ENCODE measurements at places on chromosomes 12 and 14.
A peak's percentile ranks its signal among the peaks of the same experiment; 100 is the strongest.

- DNase-seq: peak; percentile 71
These were observed at the start of gene PITPNM2 for GRCh38 chr12:123150744-123151456. Gene PITPNM2, minus strand, starts transcription at chr12:123151090. Its CDS starts 116,500 bp downstream, at chr12:123034590.

- DNase-seq: no peak
These were observed 3.5 kb downstream of the RAB15 start for GRCh38 chr14:64968651-64969050.

DNA sequence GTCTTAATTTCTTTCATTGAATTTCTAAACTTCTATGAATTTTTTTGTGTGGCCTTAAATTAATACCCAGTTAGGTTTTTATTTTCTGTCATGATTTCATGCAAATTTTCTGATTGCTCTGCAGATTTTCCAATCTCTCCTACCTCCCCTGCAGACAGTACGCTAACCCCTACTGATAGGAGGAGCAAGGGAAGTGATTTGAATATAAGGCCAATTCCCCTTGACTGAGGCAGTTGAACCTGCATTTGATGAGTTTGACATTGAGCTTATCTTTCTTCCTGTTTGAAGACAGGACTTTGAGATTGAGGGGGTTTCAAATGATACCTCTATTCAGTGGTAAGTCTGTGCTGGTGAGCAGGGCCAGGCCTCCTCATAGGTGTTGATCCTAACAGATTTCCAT lies 74.6 kb downstream of the SNAPC1 start:
- no peak for DNase-seq

DNA sequence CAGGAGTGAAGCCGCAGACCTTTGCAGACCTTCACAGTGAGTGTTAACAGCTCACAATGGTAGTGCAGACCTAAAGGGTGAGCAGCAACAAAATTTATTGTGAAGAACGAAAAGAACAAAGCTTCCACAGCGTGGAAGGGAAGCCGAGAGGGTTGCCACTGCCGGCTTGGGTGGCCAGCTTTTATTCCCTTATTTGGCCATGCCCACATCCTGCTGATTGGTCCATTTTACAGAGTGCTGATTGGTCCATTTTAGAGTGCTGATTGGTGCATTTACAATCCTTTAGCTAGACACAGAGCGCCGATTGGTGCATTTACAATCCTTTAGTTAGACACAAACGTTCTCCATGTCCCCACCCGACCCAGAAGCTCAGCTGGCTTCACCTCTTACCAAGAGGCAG lies 35.5 kb downstream of the MAPK1IP1L start:
- DNase-seq: no peak

DNA sequence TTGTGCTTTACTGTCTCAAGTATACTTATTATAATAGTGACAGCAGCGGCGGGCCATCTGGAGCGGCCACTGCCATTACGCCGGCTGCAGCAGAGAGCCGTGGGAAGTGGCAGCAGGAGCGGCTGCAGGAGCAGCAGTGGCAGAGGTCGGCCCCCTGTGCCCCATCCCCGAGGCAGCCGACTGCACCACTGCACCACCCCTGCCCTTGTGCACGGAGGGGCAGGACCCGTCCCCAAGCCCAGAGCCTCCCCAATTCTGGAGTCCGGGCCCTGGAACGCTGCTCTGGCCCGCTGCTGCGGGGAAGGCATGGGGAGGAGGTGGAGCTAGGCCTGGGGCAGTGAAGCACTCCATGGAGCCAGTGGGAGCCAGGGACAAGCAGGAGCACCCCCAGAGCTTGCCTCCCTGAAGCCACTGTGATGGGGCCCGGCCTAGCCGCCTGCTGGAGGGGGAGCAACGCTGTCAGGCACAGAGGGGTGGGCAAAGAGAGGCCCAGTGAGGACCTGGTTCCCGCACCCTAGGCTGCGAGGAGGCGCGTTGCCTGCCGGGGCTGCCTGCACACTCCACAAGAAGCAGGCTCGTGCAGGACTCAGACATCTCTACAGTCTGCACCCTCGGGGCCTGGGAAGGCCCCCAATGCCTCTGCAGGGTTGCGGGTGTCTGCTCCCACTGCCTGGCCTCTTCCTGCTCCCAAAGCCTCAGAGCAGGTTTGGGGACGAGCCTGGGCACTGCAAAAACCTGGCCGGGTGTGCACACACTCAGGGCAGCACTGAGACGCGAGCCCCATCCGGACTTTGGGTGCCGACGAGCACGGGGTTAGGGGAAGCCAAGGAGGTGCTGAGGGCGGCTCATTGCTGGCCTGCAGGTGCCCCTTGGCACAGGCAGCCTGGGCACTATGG lies 74.2 kb upstream of the RASSF8 start:
- DNase-seq: no peak

GRCh38 chr14:105908481-105908911 lies 382.1 kb downstream of the TMEM121 start:
- no peak for DNase-seq

DNA sequence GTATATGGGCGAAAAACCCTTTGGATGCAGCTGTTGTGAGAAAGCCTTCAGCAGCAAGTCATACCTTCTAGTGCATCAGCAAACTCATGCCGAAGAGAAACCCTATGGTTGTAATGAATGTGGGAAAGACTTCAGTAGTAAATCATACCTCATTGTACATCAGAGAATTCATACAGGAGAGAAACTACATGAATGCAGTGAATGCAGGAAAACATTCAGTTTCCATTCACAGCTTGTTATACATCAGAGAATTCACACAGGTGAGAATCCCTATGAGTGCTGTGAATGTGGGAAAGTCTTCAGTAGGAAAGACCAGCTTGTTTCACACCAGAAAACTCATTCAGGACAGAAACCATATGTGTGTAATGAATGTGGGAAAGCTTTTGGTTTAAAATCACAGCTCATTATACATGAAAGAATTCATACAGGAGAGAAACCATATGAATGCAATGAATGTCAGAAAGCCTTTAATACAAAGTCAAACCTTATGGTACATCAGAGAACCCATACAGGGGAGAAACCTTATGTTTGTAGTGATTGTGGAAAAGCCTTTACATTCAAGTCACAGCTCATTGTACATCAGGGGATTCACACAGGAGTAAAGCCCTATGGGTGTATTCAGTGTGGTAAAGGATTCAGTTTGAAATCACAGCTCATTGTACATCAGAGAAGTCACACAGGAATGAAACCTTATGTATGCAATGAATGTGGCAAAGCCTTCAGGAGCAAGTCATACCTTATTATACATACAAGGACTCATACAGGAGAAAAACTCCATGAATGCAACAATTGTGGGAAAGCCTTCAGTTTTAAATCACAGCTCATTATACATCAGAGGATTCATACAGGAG lies 21.4 kb downstream of the ZNF268 start:
- no peak for DNase-seq

DNA sequence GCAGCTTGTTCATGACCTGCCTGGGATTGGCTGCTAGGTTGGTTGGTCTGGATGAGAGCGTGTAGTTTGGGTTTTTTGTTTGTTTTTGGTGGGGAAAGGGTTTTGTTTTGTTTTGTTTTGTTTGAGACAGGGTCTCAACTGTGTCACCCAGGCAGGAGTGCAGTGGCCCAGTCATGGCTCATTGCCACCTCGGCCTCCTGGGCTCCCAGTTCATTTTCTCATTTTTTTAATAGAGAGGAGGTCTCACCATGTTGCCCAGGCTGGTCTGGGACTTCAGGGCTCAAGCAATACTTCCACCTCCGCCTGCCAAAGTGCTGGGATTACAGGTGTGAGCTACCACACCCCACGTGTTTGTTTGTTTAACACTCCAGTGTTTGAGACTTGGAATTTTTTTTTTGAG lies 3.8 kb downstream of the DYNC1H1 start:
- no peak for DNase-seq

DNA sequence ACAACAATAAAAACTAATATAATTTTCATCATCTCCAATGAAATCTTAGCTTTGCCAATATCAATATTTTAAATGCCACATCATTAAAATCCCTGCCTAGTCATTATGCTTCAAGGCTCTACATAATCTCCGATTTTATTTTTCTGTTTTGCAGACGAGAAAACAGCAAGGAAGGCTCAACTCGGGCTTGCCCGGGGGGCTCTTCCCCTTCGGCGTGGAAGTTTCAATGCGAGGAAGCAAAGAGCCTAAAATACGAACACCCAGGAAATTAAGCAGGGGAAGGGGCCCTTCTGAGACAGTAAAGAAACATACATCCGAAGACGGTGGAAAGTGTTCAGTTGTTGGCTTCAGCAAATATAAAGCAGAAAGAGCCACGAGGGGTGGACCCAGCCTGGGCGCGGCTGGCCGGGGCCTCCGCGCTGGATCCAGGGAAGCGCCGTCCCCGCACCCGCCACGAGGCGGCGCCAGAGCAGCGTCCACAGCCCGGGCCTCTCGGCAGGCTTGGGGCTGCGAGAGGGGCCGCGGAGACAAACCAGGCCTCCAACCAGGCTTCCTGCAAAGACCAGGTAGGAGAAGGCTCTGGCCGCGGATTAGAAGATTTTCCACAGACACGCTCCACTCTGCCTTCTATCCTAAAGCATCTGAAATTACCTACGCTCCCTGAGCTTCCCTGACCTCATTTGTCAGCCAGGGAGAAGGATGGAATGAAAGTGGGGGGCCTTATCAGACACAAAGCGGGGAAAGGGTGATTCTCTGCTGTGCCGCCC lies 77.2 kb downstream of the SERPINA3 start:
- peak; percentile 47 for DNase-seq

DNA sequence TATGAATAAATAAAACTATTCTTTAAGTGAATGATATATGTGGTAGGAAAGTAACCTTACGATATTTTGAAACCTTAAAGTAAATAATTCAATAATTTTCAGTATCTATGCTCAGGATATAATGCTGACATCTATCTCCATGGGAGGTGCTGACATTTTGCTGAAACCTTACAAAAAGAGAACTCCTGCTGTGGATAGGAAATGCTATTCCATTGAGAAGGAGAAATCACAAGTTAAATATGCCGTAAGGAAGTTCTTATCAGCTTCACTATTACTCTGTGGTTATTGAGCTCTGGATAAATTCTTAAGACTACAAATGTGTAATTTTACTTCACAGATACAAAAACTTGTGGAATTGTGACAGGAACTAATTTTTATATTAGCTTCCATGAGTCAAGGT lies 722.1 kb downstream of the TMTC2 start:
- DNase-seq: no peak

DNA sequence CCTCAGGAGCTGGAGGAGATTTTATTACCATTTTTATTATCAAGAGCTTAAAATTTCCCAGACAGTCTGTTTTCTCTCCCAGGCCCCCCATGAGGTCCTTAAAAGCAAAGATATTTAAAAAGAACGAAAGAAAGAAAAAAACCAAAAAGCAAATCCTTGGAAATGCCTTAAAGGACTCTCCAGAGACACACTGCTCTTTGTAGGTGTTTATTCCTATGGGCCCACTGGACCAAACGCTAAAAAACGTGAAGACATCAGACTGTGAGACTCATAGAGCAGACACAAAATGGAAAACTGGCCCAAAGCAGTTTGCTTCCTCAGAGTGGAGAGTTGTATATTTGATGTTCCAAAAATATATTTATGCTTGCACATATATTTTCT lies 1.2 kb upstream of the NID2 start:
- no peak for DNase-seq

DNA sequence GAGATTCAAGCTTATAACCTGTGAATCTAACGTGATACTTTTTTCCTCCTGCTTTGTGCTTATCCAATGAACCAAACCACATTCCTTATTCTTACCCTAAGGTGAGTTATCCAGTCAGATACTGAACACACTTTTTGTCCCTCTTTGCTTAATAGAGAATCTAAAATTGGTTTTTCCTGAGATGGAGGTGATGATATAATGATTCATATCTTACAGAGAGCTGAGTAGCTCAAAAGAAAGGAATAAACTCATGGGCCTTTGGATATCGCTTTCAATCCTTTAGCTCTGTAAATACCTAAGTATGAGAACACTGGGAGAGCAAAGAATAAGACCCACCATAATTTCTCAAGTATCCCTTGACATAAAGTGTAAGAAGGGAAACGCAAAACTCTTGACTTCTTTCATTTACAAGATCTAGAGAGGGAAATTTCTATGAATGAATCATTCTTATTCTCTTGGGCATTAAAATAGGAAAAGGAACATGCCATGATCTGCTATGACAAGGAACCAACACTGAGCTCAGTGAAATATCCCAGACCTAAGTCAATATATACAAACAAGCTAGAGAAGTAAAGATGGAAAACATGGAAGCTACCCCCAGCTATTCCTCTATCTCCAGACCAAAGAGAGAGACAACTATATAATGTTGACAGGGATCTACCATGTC lies 81.8 kb upstream of the STAC3 start:
- DNase-seq: peak; percentile 6

- DNase-seq: peak; percentile 45
These were observed 65.8 kb downstream of the RIN3 start for GRCh38 chr14:92579244-92579936.

- peak; percentile 91 for DNase-seq
These were observed 14.4 kb upstream of the VRTN start for GRCh38 chr14:74333909-74334308.

DNA sequence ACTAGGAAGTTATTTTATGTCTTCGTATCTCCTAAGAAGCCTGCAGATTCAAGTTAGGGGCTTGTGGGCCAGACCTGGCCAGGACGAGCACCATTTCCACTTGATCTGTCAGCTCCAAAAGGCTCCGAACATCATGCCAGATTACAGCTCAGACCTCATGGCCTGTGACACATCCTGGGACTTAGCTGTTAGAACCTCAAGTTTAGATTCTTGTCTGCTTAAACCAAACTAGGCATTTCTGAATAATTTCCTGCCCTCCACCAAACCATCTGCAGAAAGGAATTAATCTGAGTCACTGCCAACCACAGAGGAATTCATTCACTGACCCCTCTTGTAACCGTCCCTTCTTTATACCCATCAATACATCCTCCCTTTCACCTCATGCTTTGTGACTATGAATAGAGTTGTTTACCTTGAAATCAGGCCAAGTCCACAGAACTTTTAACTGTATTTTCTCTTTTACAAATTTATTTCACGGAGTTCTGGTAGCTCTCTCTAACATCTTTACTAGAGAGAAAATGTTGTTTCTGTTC lies 120.3 kb downstream of the FBXL14 start:
- DNase-seq: peak; percentile 98

- DNase-seq: peak; percentile 81
These were observed 128.0 kb downstream of the GPR135 start for GRCh38 chr14:59337141-59337611.

- no peak for DNase-seq
These were observed 164.6 kb downstream of the PPM1H start for GRCh38 chr12:62770381-62770780.

DNA sequence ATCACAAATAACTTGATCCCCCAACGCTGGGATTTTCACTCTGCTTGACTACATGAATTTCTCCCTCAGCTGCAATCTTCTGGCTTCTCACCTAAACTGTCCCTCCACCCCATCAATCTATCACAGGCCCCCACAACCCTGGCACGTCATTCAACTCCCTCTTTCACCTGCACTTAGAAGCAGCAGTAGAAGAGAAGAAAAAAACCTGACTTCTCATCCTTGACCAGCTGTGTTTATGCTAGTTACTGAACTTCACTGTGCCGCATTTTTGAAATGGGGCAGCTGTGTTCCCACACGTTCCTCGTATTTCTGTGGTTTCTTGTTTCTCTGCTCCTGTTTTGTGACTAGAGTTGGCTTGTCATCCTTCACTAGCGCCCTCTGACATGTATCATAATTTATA lies 35.0 kb downstream of the ITPR2 start:
- DNase-seq: peak; percentile 66

- DNase-seq: peak; percentile 49
These were observed 95.1 kb downstream of the SCARB1 start for GRCh38 chr12:124768452-124769162.
